ENCODE measurements at places on chromosomes 3 and 15.

- no peak overlapping the region for H3K27ac ChIP-seq
- no peak for DNase-seq
Observed at GRCh38 chr3:187401856-187402255, 33.7 kb downstream of the RTP4 start.

- no peak for DNase-seq
- H3K27me3 ChIP-seq = peaks cover 1% of the 10 kb centered on the region
- H3K27ac ChIP-seq = no peak overlapping the region
- H3K4me1 ChIP-seq = no peaks in the 10 kb centered on the region
- H3K36me3 ChIP-seq = no peaks in the 10 kb centered on the region
Observed at GRCh38 chr15:33048255-33048654, 146.3 kb downstream of the FMN1 start.

GRCh38 chr3:101703169-101703568 lies 16.7 kb upstream of the RPL24 start:
- H3K27ac ChIP-seq = no peak overlapping the region
- no peak for DNase-seq
- H3K4me3 ChIP-seq = no peak overlapping the region
- H3K4me1 ChIP-seq = peaks cover 9% of the 10 kb centered on the region
- H3K36me3 ChIP-seq = no peaks in the 10 kb centered on the region
- H3K27me3 ChIP-seq = no peaks in the 10 kb centered on the region

- no peaks in the 10 kb centered on the region for H3K27me3 ChIP-seq
- DNase-seq = no peak
- H3K36me3 ChIP-seq = no peaks in the 10 kb centered on the region
- H3K4me3 ChIP-seq = no peak overlapping the region
- H3K4me1 ChIP-seq = no peaks in the 10 kb centered on the region
Observed at GRCh38 chr15:80755885-80756284, 23.3 kb upstream of the CEMIP start.

GRCh38 chr15:98935736-98936135 lies 71.9 kb downstream of the PGPEP1L start:
- H3K36me3 ChIP-seq = peaks cover 6% of the 10 kb centered on the region
- H3K4me1 ChIP-seq = no peaks in the 10 kb centered on the region
- no peak for DNase-seq
- H3K27me3 ChIP-seq = no peaks in the 10 kb centered on the region
- H3K4me3 ChIP-seq = no peak overlapping the region

DNA sequence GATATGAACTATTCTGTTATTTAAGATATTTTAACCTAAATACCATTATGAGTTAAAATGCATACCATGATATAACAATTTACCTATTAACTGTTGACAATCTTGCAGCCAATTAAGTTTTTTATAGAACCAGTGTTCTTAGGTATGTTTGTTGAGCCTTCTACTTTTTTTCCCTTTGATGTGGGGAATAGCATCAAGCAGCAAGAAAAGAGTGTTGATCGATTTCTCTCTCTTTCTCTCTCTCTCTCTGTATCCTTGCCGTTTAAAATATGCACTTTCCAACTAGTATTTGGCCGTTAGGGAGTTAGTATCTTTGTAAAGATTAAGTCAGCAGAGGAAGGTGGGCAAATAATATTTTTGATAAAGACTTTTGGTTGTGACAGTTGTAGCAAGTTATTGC lies 5.9 kb downstream of the CHD2 start:
- DNase-seq = no peak
- peaks cover 51% of the 10 kb centered on the region for H3K36me3 ChIP-seq
- peaks cover 77% of the 10 kb centered on the region for H3K4me1 ChIP-seq
- peak overlapping the region; percentile 70 for H3K4me3 ChIP-seq
